ENCODE measurements at places on chromosomes 11 and 22. TPM values are rescaled to one million over a fixed set of nuclear protein-coding genes. Genes with fewer than 3 reads are reported as not detected.

GRCh38 chr11:73048446-73048845 is 93.7 kb downstream of the FCHSD2 start:
- H3K4me3 ChIP-seq: no peak overlapping the region
- H3K4me1 ChIP-seq: no peaks in the 10 kb centered on the region
- no peaks in the 10 kb centered on the region for H3K27me3 ChIP-seq
- no peaks in the 10 kb centered on the region for H3K36me3 ChIP-seq
- no peak for DNase-seq
- peak overlapping the region; percentile 6 for H3K27ac ChIP-seq

DNA sequence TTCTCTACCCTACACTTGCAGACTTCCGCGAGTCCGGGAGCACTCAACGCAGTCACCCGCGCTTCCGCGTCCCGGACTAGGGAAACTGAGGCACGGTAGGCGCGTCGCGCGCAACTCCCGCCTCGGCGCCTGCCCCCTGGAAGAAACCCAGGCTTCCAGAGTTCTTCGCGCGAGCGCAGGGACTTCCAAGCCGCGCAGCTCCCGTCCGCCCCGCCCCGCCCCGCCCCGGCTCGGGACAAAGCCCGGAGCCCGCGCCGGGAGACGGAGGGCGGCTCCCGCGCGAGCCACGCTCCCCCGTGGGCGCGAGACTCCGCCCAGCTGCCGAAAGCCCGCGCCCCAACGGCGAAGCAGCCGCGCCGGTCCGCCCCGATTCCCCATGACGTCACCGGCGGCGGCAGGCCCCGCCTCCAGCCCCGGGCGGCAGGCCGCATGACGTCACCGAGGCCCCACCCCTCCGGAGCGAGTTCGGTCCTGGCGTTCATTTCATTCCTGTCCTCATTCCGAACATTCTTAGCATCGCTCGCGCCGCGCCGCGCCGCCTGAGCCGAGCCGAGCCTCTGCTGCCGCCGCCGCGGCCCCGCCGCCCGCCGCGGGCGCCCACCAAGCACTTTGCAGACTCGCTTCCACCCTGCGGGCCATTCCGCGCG is at the start of gene TEAD1:
Gene TEAD1 (plus strand): TSS at position 498 of the 647 bp plus-strand sequence.
- H3K36me3 ChIP-seq: no peaks in the 10 kb centered on the region
- H3K27ac ChIP-seq: no peak within 1 kb of the TSS
- peak within 1 kb of the TSS; percentile 70 for H3K4me3 ChIP-seq
- peaks cover 50% of the 10 kb centered on the region for H3K27me3 ChIP-seq

GRCh38 chr11:62444835-62445234 is 26.0 kb downstream of the SCGB1A1 start:
- no peak overlapping the region for H3K27ac ChIP-seq
- H3K27me3 ChIP-seq: no peaks in the 10 kb centered on the region
- no peaks in the 10 kb centered on the region for H3K36me3 ChIP-seq
- peak overlapping the region; percentile 50 for H3K4me3 ChIP-seq

The ANO5 gene
- total RNA-seq: 0.11 TPM

DNA sequence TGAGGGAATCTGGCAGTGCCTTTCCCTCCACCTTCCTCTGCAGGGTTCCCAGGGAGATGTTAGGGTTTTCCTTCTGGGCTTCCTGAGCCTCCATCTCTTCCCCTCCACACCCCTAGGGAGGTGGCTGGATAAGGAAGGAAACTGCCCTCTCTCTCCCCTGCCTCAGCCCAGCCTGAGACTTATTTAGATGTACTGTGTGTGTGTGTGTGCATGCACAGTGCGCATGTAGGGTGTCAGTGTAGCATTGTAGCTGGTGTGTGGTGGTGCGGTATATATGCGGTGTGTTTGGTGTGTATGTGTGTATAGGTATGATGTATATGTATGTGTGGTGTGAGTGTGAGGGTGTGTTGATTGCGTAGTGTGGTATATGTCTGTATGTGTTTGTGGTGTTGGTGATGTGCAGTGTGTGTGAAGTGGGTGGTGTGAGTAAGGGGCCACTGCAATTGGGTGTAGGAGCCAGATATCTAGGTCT is 1.5 kb downstream of the FXYD6 start:
- no peak overlapping the region for H3K4me3 ChIP-seq
- peaks cover 29% of the 10 kb centered on the region for H3K4me1 ChIP-seq
- DNase-seq: no peak
- no peak overlapping the region for H3K27ac ChIP-seq

The APOBEC3G gene
- 21.0 TPM for total RNA-seq

DNA sequence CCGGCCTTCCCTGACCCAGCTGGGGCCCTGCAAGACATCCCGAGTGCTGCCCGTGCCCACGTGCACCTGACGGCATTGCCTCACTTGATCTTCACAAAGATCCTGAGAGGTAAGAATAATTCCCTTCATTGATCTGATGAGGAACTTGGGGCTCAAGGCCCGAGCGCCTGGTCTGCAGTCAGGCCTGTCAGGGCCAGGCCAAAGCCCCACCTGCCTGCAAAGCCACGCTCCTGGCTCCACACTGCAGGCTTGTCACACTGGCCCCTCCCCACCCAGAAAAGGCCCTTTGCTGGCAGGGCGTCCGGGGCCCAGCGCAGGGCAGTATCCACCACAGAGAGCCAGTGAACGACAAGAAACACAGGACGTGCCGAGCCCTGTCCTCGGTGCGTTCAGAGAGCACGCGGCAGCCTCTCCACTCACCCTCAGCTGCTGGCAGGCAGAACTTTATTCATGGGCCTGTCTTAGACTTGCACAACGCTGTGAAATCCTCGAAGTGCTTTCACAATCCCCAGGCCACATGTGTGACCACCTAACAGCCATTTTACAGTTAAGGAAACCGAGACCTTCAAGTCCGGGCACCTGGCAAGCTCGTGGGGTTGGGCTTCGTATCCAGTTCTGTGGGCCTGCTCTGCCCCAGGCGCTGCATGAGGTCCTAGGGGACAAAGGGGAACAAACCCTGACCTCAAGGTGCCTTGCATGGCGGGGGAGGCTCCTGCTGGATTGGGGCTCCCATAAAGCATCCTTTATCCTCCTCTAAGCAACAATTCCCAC is 14.8 kb downstream of the KIAA0930 start:
- no peak overlapping the region for H3K27ac ChIP-seq
- no peaks in the 10 kb centered on the region for H3K36me3 ChIP-seq
- no peak overlapping the region for H3K4me3 ChIP-seq
- no peaks in the 10 kb centered on the region for H3K27me3 ChIP-seq
- DNase-seq: no peak

The NOX4 gene
- total RNA-seq: not detected

- H3K4me1 ChIP-seq: no peaks in the 10 kb centered on the region
- no peak for DNase-seq
- H3K27me3 ChIP-seq: no peaks in the 10 kb centered on the region
- no peak overlapping the region for H3K4me3 ChIP-seq
- H3K27ac ChIP-seq: no peak overlapping the region
- H3K36me3 ChIP-seq: no peaks in the 10 kb centered on the region
Measured at GRCh38 chr11:114090225-114090910, 30.9 kb downstream of the ZBTB16 start.

The FAM227A gene
- total RNA-seq: 0.35 TPM

DNA sequence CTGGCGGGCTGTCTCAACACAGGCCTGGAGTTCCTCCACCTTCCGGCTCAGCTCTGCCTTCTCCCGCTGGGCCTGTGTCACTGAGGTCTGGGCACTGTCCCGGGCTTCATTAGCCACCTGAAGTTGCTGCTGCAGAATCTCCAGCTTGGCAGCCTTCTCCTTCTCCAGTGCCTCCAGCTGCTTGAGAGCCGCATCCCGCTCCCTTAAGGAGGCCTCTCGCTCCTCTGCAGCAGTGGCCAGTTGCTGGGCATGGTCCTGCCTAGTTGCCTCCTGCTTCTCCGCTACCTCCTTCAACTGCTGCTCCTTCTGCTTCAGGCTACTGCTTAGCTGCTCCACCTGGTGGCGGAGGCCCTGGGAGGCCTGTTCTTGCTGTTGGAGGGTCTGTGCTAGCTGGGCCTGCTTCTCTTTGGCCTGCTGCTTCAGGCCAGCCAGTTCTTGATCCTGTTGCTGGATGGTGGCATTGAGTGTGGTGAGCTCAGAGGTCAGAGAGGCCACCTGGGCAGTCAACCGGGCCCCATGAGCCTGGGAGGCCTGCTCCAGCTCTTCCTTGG is 16.9 kb downstream of the IL18BP start:
- peaks cover 100% of the 10 kb centered on the region for H3K36me3 ChIP-seq
- H3K4me3 ChIP-seq: no peak overlapping the region
- H3K4me1 ChIP-seq: no peaks in the 10 kb centered on the region

- H3K27ac ChIP-seq: no peak overlapping the region
- H3K36me3 ChIP-seq: no peaks in the 10 kb centered on the region
- no peaks in the 10 kb centered on the region for H3K27me3 ChIP-seq
- H3K4me3 ChIP-seq: no peak overlapping the region
- no peaks in the 10 kb centered on the region for H3K4me1 ChIP-seq
Measured at GRCh38 chr11:19027829-19028595, 32.5 kb downstream of the MRGPRX2 start.

DNA sequence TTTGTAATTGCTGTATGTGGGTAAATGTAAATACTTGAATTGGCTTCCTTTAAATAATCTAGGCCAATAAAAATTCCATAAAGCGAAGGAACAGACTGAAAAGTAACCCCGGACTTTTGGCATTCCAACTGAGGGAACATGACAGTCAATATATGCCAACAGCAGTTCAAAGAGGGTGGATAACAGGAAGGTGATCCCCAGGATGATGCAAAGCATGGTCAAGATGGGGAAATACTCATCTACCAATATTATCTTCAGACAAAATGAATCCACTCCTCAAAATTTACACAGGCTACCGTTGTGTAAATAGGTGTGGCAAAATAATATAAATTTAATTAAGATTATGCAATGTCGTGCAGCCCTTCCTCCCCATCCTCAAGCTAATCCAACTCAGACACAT is 56.9 kb downstream of the BBOX1 start:
- H3K27ac ChIP-seq: no peak overlapping the region
- H3K27me3 ChIP-seq: no peaks in the 10 kb centered on the region
- no peaks in the 10 kb centered on the region for H3K4me1 ChIP-seq
- DNase-seq: no peak

- no peaks in the 10 kb centered on the region for H3K36me3 ChIP-seq
- DNase-seq: no peak
- no peaks in the 10 kb centered on the region for H3K4me1 ChIP-seq
- no peak overlapping the region for H3K4me3 ChIP-seq
- no peak overlapping the region for H3K27ac ChIP-seq
Measured at GRCh38 chr11:103844327-103845215, 191.9 kb upstream of the DDI1 start.

GRCh38 chr11:9736365-9736764 is 72.5 kb downstream of the SWAP70 start:
- no peaks in the 10 kb centered on the region for H3K27me3 ChIP-seq
- no peak overlapping the region for H3K4me3 ChIP-seq
- DNase-seq: no peak
- H3K27ac ChIP-seq: no peak overlapping the region
- H3K4me1 ChIP-seq: no peaks in the 10 kb centered on the region
- H3K36me3 ChIP-seq: peaks cover 3% of the 10 kb centered on the region

DNA sequence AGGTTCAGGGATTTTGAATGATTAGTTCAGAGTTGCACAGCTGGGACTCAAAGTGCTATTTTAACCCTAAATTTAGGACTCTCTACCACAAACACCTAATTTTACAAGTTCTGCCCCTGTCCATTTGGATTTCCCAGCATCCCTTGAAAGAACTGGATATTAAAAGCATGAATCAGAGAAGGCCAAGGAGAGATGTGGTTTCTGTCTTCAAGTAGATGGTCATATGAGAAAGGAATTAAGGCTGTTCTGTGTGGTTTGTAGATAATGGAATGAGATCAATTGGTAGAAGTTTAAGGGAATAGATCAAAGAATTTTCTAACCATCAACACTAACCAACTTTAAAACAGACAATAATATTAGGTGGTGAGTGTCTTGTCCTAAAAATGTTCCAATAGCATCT is 106.4 kb upstream of the TENM4 start:
- no peaks in the 10 kb centered on the region for H3K36me3 ChIP-seq
- H3K27ac ChIP-seq: no peak overlapping the region
- no peaks in the 10 kb centered on the region for H3K4me1 ChIP-seq
- H3K27me3 ChIP-seq: no peaks in the 10 kb centered on the region

GRCh38 chr11:62542750-62543567 is 3.6 kb downstream of the AHNAK start:
- H3K27ac ChIP-seq: peak overlapping the region; percentile 84
- peak; percentile 60 for DNase-seq
- no peaks in the 10 kb centered on the region for H3K27me3 ChIP-seq
- peaks cover 56% of the 10 kb centered on the region for H3K4me1 ChIP-seq
- H3K4me3 ChIP-seq: peak overlapping the region; percentile 87

DNA sequence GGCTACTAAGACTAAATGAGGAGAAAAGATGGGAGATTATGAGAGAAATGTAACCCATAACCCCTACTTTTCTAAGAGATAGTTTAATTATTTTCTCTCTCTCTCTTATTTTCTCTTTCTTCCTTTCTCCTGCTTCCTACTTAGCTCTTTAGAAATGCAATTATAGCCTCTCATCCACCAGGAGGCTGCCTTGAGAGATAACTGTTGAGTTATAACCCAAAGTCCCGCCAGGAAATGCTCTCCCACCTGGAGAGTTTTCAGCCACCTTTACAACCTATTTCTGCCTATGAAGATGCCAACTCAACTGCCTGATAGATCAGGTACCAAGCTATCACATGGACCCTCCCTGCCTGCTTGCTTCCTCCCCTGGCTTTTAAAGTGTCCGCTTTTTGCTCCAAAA is 34.0 kb upstream of the TMEM123 start:
- H3K27ac ChIP-seq: no peak overlapping the region
- no peak overlapping the region for H3K4me3 ChIP-seq
- no peaks in the 10 kb centered on the region for H3K36me3 ChIP-seq
- H3K27me3 ChIP-seq: no peaks in the 10 kb centered on the region
- H3K4me1 ChIP-seq: no peaks in the 10 kb centered on the region

GRCh38 chr11:90250970-90251369 is 28.1 kb upstream of the CHORDC1 start:
- H3K27ac ChIP-seq: no peak overlapping the region
- DNase-seq: no peak
- H3K4me3 ChIP-seq: no peak overlapping the region
- no peaks in the 10 kb centered on the region for H3K27me3 ChIP-seq
- no peaks in the 10 kb centered on the region for H3K36me3 ChIP-seq

The CBX6 gene
- total RNA-seq: 77.0 TPM

DNA sequence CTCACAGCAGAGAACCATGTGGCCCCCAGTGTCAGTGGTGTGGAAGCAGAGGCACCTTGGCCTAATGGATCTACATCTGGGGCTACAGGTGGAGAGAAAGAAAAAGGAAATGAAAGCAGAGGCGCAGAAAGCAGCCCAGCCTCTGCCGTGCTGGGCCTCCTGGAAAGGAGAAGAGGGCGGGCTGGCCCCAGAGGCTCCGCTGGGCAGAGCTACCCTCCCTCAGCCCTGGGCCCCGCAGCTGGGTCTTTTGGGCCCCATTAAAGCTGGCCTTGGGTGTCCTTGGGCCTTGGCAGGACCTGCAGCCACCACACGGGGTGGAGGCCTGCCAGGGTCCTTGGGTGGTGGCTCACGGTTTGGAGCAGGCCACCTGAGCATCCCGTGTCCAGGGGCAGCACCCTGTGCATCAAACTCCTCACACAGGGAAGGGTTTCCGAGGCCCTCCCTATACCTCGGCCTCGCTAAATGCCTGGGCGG is 31.6 kb upstream of the GAL start:
- H3K27ac ChIP-seq: no peak overlapping the region
- no peaks in the 10 kb centered on the region for H3K4me1 ChIP-seq
- no peaks in the 10 kb centered on the region for H3K27me3 ChIP-seq
- H3K36me3 ChIP-seq: no peaks in the 10 kb centered on the region

All from naive thymus-derived CD4-positive, alpha-beta T cell (primary cell).